Activated naive CD8-positive, alpha-beta T cell treated with anti-CD3 and anti-CD28 coated beads, Interleukin-2, amount 10 ng/mL, durations not matched to agents 7 days and 5 days (primary cell): ENCODE measurements at places on chromosomes 16 and 17.

GRCh38 chr17:64128787-64129514 is 993 bp downstream of the ERN1 start:
- DNase-seq: no peak

DNA sequence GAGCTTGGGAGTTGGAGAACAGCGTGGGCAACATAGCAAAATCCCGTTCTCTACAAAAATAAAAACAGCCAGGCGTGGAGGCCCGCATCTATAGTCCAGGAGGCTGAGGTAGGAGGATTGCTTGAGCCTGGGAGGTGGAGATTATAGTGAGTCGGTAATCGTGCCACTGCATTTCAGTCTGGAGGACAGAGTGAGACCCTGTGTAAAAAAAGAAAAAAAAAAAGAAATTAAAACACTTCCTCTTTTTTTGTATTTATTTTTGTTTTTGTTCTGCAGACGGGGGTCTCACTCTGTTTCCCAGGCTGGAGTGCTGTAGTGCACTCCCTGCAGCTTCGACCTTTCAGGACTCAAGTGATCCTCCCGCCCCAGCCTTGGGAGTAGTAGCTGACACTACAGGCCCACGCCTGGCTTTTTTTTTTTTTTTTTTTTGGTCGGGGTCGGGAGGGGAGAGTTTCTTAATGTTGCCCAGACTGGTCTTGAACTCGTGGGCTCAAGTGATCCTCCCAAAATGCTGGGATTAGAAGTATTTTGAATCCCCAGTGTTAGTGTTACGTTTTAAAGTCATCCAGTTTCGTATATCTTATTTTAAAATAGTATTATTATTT is 1.5 kb downstream of the IST1 start:
- no peak for DNase-seq

DNA sequence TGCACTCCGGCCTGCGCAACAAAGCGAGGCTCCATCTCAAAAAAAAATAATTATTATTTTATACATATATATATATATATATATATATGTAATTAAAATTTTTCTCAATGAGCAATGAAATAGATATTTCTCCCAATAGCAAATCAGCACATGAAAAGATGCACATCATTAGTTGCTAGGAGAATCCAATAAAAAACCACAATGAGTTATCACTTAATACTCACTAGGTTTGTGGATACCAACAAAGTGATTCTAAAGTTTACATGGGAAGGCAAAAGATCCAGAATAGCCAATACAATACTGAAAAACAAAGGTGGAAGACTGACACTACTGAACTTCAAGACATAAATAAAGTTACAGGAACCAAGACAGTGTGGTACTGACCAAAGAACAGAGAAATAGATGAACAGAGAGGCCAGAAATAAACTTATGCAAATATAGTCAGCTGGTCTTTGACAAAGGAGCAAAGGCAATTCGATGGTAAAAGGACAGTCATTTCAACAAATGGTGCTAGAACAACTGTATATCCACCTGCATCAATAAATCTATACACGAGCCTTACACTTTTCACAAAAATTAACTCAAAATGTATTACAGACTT is 13.6 kb downstream of the SMG6 start:
- DNase-seq: no peak

DNA sequence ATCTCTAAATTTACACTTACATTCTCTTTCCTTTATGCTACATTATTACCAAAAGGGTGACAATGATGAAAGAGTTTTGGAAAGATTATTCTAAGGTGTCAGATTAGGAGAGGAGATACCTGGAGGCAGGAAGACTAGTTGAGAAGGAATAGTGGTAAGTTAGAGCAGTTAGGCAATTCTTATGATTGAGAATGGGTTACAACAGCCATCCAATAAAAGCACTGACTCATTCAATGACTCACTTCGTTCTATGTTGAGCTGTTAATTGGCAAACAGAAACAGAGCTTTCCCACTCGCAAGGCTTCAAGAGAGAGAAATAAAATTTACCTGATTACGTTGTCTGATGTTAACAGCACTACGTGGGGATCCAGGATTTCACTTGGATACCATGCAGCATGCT is 5.8 kb downstream of the NUP88 start:
- DNase-seq: no peak

GRCh38 chr17:50115756-50116155 is 14.2 kb downstream of the SAMD14 start:
- no peak for DNase-seq

GRCh38 chr16:88012360-88012759 is 61.1 kb downstream of the BANP start:
- DNase-seq: no peak

DNA sequence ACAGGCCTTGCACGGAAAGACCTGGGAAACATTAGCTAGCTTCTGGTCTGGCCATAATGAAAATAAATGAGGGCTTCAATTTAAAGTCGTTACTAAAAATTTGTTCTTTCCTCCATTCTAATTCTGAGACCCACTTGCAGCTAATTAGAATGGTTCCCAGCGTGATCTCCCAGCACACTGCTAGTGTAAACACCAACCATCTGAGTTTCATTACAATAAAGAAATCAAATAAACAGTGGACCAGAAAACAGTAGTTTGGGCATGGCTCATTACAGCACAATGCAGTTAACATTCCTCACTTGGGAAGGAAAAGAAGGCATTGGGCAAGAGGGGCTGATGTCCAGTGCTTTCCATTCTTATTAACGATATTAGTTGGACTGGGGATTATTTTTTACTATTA is 410.9 kb upstream of the SOX9 start:
- DNase-seq: no peak

- peak; percentile 84 for DNase-seq
Measured at GRCh38 chr16:27313422-27314160, at the start of gene IL4R. Gene IL4R (plus strand): TSS chr16:27313974. CDS start chr16:27340204, 26,230 bp downstream.

DNA sequence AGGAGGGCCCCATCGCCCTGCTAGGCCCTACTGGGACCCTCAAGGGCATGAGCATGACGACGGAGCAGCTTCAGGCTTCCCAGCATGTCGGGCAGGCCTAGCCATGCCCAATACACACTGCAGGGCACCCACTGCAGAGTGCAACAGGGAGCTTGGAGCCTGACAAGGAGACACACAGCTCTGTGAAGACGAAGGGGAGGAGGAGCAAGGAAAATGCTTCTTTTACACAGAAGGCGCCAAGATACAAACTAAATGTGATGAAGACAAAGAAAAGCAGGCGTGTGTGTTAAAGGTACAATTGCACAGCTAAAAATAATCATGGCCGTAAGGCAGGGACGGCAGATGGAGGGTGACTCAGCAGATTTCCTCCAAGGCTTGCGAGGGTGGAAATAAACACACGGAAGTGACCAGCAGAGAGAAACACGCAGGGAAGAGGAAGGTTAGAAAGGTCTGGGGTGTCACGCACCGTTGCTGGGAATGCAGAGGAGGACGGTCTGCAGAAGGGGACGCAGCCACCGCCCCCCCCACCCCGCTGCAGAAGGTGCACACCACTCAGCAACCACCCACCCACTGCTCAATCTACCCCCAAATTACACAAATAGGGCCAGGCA is 108.5 kb downstream of the ZNF778 start:
- DNase-seq: no peak

- no peak for DNase-seq
Measured at GRCh38 chr16:73049091-73049490, 1.2 kb upstream of the ZFHX3 start.

- DNase-seq: no peak
Measured at GRCh38 chr17:8029121-8029520, 9.7 kb upstream of the ALOX15B start.

DNA sequence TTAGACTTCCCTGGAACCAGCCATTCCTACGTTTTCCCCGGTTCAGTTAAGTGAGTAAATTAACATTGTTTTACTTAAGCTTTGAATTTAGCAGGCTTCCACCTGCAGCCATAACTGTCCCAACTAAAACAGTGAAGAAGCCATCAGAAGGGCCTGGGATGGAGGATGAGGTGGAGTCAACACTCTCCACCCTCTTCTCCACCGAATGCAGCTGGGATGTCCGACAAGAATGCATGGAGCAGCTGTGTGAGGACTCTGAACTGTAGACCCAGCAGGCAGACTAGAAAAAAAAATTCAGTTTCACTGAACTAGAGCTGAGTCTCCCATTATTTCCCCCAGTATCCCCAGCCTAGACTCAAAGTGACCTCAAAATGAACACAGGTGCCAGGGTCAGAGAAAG is 114.8 kb downstream of the C16orf95 start:
- DNase-seq: no peak
